ENCODE measurements at places on chromosomes 16 and 17.

DNA sequence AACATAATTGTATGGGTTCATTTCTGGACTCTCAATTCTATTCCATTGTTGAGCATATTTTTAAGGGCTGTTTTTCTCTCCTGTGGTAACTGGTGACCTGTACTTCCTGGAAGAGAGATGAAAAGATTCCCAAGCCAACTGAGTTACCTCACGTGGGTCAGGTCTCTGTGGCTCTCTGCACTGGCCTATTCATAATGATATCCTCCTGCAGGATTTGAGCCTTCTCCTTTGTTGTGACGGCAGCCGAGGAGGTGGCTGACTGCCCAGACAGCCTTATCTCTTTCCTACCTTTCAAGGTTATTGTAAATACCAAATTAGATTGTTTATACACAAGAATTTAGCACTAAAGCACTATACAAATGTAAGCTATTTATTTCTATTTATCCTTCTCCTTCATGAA, 2.7 kb upstream of the ACE start:
- no peak for DNase-seq

GRCh38 chr17:3993493-3994220, 29.4 kb upstream of the ATP2A3 start:
- DNase-seq = no peak

- peak; percentile 41 for DNase-seq
Measured at GRCh38 chr16:31477220-31478216, 5.4 kb upstream of the SLC5A2 start.

DNA sequence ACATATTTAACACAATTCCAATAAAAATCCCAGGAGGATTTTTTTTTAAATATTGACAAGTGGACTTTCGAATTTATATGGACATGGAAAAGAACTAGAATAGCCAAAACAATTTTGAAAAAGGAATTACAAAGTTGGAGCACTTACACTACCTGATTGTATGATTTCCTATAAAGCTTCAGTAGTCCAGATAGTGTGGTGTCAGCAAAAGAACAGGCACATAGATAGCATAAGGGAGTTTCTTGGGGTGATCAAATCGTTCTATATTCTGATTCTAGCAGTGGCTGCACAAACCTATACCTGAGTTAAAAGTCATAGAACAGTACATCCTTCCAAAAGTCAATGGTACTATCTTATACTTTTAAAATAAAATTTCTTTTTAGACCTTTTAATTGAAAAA, 66.4 kb upstream of the CES5A start:
- no peak for DNase-seq

GRCh38 chr16:72475688-72476087, 303.7 kb upstream of the PMFBP1 start:
- no peak for DNase-seq

Measured in activated naive CD4-positive, alpha-beta T cell (primary cell).